ENCODE measurements at places on chromosomes 7 and 10. TPM values are rescaled to one million over a fixed set of nuclear protein-coding genes. Genes with fewer than 3 reads are reported as not detected.

DNA sequence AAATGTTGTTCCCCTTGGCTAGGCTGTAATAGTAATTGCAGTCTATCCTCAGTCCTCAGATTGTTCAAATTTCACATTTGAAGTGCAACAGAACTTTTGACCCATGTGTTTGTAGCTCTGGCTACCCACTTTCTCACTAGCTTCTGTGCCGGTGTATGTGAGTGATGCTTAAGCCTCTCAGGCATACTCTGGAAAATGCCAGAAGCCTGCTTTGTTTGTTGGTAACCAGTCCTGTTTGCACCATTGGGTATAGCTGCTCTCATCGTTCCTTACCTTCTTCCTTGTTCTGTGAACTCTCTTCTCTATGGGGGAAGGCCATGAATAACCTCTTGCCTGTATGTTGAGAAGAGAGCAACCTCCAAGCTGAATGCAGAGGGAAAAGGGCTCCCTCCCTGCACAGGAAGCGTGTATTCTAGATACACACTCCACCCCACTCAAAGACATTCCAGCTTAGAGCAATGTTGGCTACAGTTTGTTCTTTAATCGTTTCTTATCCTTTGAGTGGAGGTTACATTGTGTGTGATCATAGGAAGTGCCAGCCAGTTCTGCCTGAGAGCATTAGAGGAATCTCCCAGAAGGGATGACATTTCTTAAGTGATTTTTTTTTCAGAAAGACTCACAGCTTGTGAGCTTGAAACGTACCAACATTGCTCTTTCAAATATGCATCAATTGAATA lies 40.5 kb downstream of the C1QL3 start:
- no peak for DNase-seq

DNA sequence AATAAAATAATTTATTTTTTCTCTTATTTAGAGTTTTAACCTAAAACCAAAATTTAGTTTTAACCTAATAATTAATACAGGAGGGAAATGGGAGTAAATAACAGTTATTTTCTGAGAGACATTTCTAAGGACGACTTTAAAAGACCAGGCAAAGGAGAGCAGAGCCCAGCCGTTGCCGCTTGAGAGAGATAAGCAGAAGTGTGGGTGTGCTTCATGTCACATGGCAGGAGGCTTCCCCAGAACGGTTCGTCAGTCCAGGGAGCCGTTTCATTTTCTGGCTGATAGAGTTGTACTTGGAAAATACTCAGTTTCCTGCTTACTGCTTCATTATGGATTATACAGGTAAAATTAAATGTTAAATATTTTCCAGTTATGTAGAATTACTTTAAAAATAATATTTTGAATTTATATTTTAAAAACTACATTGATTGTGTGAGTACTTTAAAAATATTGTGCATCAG lies 61.4 kb downstream of the ST7 start:
- peak; percentile 84 for DNase-seq

DNA sequence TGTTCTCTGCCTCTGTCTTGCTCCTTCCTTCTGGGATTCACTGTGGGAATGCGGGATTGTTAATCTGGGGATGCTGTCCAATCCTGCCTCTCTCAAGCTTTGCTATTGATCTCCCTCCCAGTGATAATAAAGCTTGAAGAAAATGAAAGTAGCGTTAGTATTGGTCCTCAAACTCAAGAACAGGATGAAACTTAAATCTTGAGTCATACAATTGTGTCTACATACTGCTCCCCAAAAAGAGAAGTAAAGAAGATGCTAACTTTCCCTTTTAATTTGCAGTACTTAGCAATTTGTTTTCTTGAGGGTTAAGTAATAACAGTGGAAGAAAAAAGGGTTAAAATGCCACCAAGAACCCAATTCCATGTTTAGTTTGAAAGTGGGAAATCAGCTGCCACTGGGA lies 13.6 kb downstream of the CFTR start:
- DNase-seq = no peak

- DNase-seq = no peak
These were observed 51.8 kb downstream of the TCF7L2 start for GRCh38 chr10:113001599-113002448.

DNA sequence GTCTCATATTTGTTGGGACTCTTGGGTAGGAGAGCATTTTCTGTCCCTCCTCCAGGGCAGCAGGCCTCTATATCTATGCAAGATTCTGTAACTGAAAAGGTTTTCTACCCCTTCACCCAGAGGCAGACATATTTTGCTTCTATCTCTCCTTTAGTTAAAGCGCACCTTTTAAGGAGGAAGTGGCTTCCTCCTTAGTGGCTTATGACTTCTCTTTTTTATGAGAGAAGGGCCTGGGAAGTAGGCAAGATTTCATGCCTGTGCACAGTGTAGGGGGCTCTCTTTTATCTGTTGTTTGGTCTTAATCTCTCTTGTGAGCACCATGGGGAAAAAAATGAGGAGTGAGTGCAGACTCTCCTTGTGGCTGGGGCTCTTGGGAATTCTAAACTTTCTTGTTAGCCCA lies 122.1 kb downstream of the LRMDA start:
- DNase-seq = no peak

DNA sequence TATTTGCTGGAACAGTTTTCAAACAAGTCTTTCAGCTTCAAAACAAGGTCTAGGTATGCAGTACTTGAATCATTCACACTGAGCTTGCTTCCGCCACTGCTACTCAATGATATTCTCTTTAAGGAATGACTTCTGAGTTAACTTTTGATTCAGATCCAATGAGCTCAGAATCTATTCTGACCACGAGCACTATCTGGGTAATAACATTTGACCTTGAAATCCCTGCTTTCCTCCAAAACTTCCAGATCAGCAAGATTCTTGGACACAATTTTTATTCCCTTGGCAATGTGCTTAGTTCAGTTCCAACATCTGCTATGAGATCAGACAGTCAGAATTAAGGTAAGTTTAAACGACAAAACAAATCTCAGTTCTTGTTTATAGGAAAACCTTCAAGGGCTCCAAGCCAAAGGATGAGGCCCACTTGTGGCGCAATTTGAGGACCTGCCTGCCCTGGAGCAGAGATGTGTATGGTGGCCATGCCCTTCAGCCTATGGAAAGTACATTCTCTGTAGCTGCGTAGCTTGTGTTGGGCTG lies 87.2 kb downstream of the RNF216 start:
- peak; percentile 33 for DNase-seq

The CYP26C1 gene
- not detected for total RNA-seq

The PDK4 gene
- 0.71 TPM for total RNA-seq

The ADAM12 gene
- 59.9 TPM for total RNA-seq
